ENCODE measurements at places on chromosomes 2 and 18.

DNA sequence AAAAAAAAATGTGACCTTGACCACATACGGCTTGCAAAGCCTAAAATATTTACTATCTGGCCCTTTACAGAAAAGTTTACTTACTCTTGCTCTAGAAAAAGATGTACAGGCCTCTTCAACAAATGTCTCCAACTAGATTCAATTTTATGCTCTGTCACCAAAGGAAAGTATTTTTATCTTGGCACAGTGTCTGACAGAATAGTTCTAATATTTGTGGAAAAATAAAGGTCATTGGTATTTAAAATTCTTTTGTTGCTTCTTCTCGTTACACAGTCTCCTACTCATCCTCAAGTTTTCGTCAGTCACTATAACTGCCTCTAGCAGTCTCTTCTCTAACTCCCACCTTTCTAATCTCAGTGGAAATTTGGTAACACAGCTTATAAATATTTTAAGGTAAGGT lies 1.4 kb downstream of the RBKS start:
- no peak for DNase-seq

DNA sequence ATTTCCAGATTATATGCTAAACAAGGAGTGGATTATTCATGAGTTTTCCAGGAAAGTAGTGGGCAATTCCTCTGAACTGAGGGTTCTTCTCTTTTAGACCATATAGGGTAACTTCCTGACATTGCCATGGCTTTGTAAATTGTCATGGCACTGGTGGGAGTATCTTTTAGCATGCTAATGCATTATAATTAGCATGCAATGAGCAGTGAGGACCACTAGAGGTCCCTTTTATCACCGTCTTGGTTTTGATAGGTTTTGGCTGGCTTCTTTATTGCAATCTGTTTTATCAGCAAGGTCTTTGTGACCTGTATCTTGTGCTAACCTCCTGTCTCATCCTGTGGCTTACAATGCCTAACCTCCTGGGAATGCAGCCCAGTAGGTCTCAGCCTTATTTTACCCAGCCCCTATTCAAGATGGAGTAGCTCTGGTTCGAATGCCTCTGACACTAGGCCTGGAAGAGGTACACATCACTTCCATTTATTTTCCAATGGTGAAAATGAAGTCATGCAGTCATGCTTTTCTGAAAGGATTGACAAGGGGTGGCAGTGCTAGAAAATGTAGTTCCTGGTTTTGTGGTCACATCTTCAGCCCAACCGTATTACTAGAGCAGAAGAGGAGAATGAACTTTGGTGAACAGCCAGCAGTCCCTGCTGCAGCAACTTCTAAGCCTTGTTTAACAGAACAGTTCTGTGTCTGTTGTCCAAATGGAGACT lies 26.6 kb upstream of the ITGA4 start:
- no peak for DNase-seq

GRCh38 chr2:172429301-172429968 lies 2.0 kb downstream of the ITGA6 start:
- no peak for DNase-seq

- no peak for DNase-seq
Measured at GRCh38 chr2:102632380-102633175, 13.2 kb downstream of the SLC9A2 start.

GRCh38 chr18:3013024-3013804 lies at the start of gene LPIN2:
Gene LPIN2 (minus strand): TSS chr18:3013144. CDS start chr18:2960840, 52,304 bp downstream.
- peak; percentile 92 for DNase-seq

DNA sequence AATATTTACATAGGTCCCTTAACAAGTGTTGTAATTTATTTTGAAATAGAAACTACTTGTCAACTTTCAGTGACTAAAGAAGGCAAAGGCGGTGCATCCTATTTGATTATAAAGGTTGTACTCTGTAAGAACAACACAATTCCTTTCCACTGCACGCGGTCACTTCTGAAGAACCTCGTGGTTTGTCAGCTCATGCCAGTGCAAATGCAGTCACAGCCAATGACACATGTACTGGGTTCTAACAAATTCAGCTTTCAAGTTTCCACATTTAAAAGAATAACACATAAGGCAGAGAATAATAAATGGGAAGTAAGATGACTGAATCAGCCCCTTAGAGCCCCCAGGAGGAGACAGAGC lies 39.7 kb downstream of the CYB5A start:
- no peak for DNase-seq
